ENCODE measurements at places on chromosomes 5 and 9.

DNA sequence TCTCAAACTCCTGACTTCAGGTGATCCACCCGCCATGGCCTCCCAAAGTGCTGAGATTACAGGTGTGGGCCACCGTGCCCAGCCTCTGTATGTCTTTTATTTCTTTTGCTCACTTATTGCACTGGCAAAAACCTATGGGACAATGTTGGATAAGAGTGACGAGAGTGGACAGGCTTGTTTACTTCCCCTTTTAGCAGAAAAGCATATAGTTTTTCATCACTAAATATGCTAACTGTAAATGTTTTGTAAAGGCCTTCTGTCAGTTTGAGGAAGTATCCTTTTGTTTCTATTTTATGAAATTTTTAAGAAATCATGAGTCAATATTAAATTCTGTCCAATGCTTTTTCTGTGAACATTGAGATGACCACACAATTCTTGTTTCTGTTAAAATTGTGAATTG is 103.3 kb downstream of the AUH start:
- DNase-seq = no peak

DNA sequence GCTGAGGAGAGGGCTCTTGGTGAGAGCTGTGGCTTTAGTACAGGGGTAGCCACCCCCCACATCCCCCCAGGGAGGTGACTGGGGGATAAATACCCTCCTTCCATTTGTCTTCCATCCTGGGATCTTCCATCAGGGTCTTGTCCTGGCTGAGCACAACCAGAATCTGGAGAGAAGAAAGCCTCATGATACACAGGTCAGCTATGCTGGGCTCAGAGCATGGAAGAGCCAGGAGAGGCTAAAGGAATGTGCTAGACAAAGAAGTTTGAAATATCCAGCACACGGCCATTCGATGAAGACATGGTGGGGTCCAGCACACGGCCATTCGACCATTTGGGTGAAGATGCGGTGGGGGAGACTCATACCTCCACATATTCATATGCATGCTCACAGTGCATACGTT is 30.0 kb downstream of the ROPN1L start:
- no peak for DNase-seq

GRCh38 chr5:169874621-169875020 is 105.7 kb downstream of the INSYN2B start:
- no peak for DNase-seq

DNA sequence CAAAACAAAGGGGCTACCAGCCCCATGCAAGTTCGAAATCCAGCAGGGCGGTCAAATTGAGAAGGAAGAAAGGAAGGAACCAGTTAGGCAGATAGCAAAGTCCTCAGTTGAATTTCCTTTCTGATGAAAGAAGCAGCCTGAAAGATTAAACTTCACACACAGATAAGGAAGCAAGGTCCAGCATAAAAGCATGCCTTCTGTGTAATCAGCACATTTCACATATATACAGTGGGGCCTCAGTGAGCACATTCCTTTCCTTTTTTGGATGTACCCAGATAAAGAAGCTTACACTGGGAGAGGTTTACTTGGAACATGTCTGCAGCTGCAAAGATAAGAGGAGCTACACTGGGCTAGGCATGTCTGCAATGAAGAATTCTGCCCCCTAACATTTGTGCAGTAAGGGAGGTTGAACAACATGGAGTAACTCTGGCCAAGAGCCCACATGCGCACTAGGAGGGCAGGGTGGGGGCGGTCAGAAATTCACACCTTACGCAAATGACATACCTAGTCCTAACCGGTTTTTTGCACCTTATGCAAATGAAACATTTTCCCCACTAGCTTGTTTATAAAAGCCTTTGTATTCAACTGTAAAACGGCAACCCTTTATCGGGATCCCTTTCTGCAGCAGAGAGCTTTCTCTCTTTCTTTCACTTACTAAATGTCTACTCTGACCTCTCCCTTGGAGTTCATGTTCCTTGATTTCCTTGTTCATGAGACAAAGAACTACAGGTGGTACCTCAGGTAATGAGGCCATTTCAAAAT is 149.7 kb upstream of the FBXL17 start:
- no peak for DNase-seq

- DNase-seq = no peak
These were observed 45.5 kb downstream of the SPIN1 start for GRCh38 chr9:88433583-88434255.

Data from RPMI8226 (cell line).